ENCODE measurements at places on chromosomes 1 and 21.

GRCh38 chr1:235199441-235199840, 38.4 kb upstream of the RBM34 start:
- no peak overlapping the region for H3K4me3 ChIP-seq
- no peaks in the 10 kb centered on the region for H3K4me1 ChIP-seq
- DNase-seq: no peak

DNA sequence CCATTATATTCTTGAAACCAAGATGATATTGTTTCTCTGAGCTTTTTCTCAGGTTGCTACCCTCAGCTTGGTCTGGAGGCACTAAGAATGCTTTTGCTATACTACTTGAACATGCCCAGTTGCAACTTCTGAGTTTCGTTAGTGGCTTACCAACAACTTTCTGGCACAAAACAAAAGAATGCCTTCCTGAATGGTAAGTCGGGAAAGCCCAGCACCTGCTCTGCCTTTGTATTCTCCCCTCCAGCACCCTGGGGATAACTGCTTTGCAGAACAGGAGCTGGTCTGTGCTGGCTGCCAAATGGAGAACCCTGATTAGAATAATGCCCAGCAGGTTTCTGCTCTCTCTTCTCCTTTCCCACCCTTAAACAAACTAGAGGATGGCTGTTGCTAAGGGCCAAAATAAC, 149.3 kb downstream of the TGFB2 start:
- H3K4me3 ChIP-seq: no peak overlapping the region
- peak overlapping the region; percentile 28 for H3K27ac ChIP-seq
- no peak for DNase-seq
- H3K27me3 ChIP-seq: no peaks in the 10 kb centered on the region

GRCh38 chr21:41482301-41482700, 25.7 kb downstream of the TMPRSS2 start:
- no peaks in the 10 kb centered on the region for H3K36me3 ChIP-seq
- no peak for DNase-seq
- no peak overlapping the region for H3K4me3 ChIP-seq
- H3K27me3 ChIP-seq: peaks cover 26% of the 10 kb centered on the region
- no peak overlapping the region for H3K27ac ChIP-seq

DNA sequence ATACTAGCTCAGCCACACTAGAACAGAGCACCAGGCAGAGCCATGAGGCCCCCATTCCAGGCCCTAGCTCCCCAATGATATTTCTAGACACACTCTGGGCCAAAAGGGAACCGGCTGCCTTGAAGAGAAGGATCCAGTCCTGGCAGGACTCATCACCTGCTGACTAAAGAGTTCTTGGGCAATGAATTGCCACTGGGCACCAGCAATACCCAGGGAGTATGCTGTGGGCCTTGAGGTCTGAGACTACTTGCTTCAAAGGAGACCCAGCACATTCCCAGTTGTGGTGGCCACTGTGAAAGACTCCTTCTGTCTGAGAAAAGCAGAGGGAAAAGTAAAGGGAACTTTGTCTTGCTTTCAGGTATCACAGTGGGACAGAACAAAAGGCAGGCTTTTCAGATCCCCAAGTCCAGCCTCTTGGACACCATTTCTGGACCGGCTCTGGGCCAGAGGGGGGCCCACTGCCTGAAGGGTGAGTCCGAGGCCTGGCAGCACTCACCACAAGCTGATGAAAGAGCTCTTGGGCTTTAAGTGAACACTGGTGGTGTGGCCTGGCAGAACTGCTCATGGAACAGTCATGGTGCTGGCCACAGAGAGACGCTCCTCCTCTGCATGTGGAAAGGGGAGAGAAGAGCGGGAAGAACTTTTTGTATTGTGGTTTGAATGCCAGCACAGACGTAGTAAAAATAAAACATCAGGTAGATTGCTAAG, 72.5 kb downstream of the CDC42BPA start:
- H3K4me3 ChIP-seq: no peak overlapping the region
- no peaks in the 10 kb centered on the region for H3K4me1 ChIP-seq
- H3K36me3 ChIP-seq: no peaks in the 10 kb centered on the region
- no peak overlapping the region for H3K27ac ChIP-seq
- no peaks in the 10 kb centered on the region for H3K27me3 ChIP-seq
- DNase-seq: peak; percentile 25

GRCh38 chr1:198809247-198809646, 170.4 kb downstream of the PTPRC start:
- DNase-seq: no peak
- no peaks in the 10 kb centered on the region for H3K36me3 ChIP-seq
- no peaks in the 10 kb centered on the region for H3K4me1 ChIP-seq
- no peaks in the 10 kb centered on the region for H3K27me3 ChIP-seq
- no peak overlapping the region for H3K27ac ChIP-seq

GRCh38 chr1:106968644-106969043, 87.8 kb upstream of the PRMT6 start:
- H3K4me3 ChIP-seq: no peak overlapping the region
- H3K27ac ChIP-seq: no peak overlapping the region
- no peak for DNase-seq
- no peaks in the 10 kb centered on the region for H3K36me3 ChIP-seq

DNA sequence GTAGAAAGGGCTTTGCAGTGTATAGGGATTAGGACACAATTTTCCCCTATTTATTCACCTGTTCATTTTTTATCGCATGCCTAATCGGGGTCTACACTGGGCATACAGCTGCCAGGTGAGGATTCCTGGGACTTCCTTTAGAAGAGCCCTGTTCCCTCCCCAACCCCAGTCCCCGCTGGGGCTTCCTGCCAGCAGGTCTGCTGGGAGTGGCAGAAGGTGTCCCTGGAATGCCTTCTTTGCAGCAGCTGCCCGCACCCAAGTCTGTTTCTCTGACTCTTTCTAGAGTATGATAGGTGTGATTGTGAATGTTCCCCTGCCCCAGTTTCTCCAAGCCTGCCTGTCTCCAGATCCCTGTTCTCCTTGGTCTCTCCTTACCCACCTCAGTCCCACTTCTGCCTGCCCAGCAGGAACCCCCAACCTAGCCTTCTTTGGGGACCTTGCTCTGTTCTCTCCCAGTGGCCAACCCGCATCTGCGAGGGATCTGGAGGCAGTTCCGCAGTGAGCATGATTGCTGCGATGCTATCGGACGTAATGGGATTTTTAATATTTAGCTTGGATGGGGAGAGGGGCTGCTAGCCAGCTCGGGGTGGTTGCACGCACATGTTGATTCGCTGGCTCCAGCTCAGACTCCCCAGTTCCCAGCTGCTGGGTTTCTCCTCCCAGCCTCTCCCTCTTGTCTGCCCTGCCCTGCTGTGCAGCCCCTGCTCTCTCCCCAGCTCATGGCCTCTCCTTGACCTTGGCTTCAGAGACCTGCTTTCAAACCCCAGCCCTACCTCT, 79.8 kb downstream of the EPHB2 start:
- no peak overlapping the region for H3K27ac ChIP-seq
- H3K4me3 ChIP-seq: no peak overlapping the region
- DNase-seq: no peak
- H3K36me3 ChIP-seq: no peaks in the 10 kb centered on the region
- no peaks in the 10 kb centered on the region for H3K4me1 ChIP-seq
